ENCODE measurements at places on chromosomes 5 and 9. TPM values are rescaled to one million over a fixed set of nuclear protein-coding genes. Genes with fewer than 3 reads are reported as not detected.

NOXA1 gene
- 18.0 TPM for total RNA-seq

ORM1 gene
- total RNA-seq = not detected

AGXT2 gene
- not detected for total RNA-seq

ADAMTS13 gene
- 3.3 TPM for total RNA-seq

JAK2 gene
- total RNA-seq = 17.5 TPM

TMOD1 gene
- total RNA-seq = 2.6 TPM

LRRC70 gene
- 1.4 TPM for total RNA-seq

GRM6 gene
- not detected for total RNA-seq

PRSS3 gene
- total RNA-seq = 326 TPM

C5orf34 gene
- total RNA-seq = 1.3 TPM

RNF183 gene
- total RNA-seq = 0.35 TPM

CBY3 gene
- not detected for total RNA-seq

RASGEF1C gene
- 0.65 TPM for total RNA-seq

OR1J2 gene
- total RNA-seq = not detected

ZNF354B gene
- total RNA-seq = 13.7 TPM

ABLIM3 gene
- total RNA-seq = 4.1 TPM

CDH10 gene
- not detected for total RNA-seq

FAM78A gene
- 1.4 TPM for total RNA-seq

SELENOP gene
- total RNA-seq = 1,750 TPM

RIOK2 gene
- 26.8 TPM for total RNA-seq

LMBRD2 gene
- 18.0 TPM for total RNA-seq

CDX1 gene
- 140 TPM for total RNA-seq

LCN1 gene
- total RNA-seq = not detected

SLC46A2 gene
- total RNA-seq = not detected

PDCD1LG2 gene
- total RNA-seq = 0.20 TPM

PCDHGC5 gene
- 2.6 TPM for total RNA-seq

CDKN2A gene
- total RNA-seq = 3.6 TPM

SYNPO gene
- 63.9 TPM for total RNA-seq

HEMGN gene
- not detected for total RNA-seq

TLN1 gene
- 189 TPM for total RNA-seq

PCDHGA5 gene
- 1.2 TPM for total RNA-seq

ARL14EPL gene
- total RNA-seq = not detected

CDHR2 gene
- total RNA-seq = 69.0 TPM

ADGRD2 gene
- not detected for total RNA-seq

All from mucosa of descending colon (tissue), 3 donors.